Activated T-cell treated with anti-CD3 and anti-CD28 coated beads for 48 hours (primary cell): ENCODE measurements at places on chromosomes 12 and 14.

- peak; percentile 45 for DNase-seq
These were observed 1.2 kb downstream of the PRMT8 start for GRCh38 chr12:3491938-3492792.

DNA sequence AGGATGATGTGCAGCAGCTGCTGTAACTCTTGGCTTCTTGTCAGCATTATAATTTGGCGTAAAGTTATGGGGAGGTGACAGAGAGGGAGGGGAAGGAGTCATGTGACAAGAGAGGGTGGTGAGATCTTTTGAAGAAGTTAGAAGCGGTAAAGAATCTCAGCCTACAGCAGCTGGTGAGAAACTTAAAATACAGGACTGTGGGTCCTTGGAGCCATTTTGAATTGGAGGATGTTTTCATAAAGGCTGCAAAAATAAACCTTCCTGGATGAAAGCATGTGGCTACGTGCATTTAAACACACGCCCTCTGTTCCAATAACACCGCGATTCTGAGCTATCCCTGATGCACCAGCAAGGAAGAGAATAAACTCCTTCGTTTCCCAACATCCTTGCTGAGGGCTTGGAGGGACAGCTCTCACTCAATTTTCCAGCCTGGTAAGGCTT, 133.7 kb downstream of the TMEM30B start:
- no peak for DNase-seq

DNA sequence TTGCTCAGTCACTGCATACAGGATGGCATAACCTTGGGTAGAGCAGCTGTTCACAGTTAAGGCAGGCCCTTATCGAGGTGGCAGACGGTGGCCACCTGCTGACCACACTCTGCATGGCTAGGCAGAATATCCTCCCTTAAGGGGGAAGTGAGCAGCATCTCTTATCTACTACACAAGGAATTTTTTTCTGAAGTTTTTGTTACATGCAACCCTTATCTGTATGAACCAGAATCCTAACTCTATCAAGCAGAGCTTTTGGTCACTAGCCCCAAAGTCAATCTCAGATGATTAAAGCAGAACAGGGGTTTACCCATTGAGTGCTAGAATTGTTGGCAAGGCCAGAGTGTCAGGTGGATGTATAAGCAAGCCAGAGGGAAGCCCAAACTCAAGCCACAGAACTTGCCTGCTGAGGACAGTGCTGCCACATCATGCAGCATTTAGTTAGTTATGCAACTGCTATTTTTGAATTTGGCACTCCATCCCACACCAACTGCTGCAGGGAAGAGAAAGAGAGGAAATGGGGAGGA, 192.8 kb downstream of the TBX5 start:
- DNase-seq = no peak

DNA sequence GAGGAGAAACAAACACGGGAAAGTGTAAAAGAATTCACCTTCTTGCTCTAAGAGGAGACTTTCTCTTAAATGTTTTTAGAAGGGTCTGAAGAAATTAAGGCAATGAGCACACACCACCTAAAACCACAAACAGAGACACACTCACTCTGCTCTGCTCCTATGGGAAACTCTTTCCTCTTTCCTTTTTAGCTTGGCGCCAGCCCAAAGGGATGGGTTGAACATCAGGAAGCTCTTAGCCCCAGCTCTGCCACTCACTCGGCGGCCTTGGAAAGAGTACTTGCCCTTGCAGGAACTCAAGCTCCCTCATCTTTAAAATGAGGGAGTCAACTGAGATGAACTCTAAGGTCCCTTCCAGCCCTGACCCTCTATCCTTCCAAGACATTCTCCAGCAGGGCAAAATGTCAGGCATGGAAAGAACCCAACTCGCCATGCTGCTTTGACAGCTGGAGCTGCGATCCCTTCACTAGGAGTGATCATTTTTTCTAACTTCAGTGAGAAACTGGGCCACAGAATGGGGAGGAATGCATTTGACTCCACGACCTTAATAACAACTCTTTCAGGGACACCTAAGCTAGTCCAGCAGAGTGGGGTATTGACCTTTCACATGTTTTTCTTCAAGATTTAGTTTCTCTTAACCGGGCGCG, 980 bp upstream of the RNASE8 start:
- no peak for DNase-seq

- DNase-seq = no peak
These were observed 748.8 kb downstream of the C12orf50 start for GRCh38 chr12:87280356-87280755.
